ENCODE measurements at places on chromosomes 7 and 10.

- DNase-seq, result no peak
Measured at GRCh38 chr10:34503704-34504103, 311.4 kb downstream of the PARD3 start.

GRCh38 chr7:2488681-2489080 is 12.5 kb upstream of the GRIFIN start:
- no peak for DNase-seq

- DNase-seq, result no peak
Measured at GRCh38 chr7:111992601-111993000, 213.6 kb downstream of the DOCK4 start.

DNA sequence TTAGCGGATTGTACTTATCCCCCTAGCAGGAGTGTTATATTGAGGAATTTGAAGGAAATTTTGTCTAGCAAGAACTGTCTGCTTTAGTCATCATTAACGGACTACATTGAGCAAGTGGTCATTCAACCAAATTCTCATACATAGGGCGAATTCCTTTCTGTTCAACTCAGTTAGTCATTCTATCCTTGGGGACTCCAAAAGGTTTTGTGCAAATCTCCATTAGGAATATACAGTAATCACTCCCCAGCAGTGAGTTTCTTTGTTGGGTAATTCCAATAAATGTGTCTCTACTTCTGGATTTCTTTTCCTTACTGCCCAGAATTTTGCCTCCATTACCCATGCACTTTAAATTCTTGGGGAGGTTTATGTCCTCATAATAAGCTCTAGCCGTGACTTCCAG is 51.1 kb downstream of the EPDR1 start:
- no peak for DNase-seq

DNA sequence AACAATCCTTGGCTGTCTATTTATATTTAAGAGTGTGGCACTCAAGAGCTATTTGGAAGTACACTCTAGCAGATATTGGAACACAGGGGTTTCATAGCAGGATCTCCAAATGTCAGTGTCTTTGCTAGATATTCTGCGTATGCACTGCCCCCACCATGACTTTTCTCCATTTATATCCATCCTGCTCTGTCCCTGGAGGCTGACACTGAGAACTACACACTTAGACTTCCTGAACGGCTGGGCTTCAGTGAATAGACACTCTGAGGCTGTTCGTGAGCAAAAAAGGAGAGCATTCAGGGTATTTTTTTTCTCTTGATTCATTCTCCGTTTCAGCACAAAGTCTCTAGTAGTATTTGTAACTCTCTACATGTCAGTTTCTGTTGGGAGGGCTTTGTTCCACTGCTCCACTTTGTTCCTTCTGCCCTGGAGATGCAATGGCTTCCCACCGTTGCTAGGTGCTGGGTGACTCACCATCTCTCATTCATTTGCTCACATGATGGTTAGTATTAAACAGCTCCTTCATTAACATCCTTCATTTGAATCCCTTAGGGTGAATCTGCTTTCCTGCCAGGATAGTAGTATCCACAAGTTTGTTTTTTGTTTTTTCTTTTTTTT is 155.9 kb upstream of the SLC13A1 start:
- no peak for DNase-seq

- no peak for DNase-seq
Measured at GRCh38 chr7:1559626-1560590, 3.9 kb upstream of the TMEM184A start.

DNA sequence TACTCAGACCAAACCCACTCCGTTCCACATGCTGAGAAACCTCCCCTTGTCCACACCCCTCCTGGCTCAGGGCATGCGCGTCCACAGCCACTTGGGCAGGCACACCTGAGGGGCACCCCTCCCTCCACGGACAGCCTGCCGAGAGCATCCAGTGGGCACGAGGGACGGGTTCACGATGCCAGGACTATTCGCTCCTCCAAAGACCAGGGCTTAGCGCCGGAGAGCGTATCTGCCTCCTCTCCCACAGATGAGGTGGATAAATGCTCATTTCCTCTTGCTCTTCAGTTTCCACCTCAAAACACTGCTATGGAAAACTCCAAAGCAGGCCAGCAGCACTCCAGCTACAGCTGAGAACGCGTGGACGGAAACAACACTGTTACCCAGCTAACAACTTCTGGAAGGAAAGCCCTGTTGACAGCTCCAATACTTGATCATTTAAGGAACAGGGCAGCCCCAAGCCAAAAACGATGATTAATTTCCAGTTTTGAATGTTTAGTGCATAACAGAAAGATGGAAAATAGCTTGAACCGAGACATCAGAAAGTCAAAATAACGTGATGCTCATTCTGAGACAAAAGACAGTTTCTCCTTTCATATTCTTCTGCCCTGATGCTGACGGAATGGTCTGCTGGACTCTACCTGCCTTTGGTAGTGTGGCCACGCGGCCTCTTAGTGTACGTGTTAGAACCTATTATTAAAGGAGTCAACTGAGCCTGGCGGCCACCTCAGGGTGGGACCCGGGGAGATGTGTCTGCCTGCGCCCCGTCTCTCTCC is 204.7 kb downstream of the DNAJB6 start:
- no peak for DNase-seq

DNA sequence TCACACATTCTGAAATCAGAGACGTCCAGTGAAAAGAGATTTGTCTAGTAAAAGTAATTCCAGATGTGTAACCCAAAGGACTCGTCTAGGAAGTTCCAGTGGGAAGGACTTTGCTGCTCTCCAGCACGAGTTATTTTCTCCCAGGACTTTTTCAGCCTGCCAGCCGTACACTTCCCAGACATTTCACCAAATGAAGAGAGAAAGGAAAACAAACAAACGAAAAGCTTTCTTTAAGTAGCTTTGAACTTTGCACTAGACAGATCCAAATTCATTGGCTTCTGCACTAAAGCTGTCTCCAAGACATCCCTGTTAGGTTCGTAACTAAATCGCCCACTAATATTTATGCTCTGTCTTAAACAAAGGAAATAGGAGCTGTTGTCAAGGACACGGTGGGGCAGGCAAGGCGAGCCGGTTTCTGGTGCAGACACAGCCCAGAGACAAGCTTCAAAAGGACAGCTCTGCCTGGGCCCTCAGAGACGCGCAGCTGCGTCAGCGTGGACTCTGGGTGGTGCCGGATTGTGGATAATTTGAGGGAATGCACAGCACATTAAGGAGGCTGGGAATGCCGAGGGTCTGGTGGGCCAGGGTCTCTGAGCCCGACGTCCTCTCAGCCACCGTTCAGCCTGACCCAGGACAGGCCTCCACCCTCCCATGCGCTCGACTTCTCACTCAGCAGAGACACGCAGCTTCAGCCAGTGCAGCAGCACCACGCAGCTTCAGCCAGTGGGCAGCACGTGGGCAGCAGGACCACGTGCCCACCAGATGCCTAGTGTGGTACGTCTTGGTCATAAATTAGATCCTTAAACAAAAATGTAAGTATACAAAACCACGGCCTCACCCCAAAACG is 64.1 kb upstream of the INSIG1 start:
- DNase-seq, result no peak

GRCh38 chr7:114209968-114210367 is 204.6 kb upstream of the FOXP2 start:
- DNase-seq, result no peak

- DNase-seq, result no peak
Measured at GRCh38 chr7:133026210-133026859, 55.6 kb downstream of the CHCHD3 start.

DNA sequence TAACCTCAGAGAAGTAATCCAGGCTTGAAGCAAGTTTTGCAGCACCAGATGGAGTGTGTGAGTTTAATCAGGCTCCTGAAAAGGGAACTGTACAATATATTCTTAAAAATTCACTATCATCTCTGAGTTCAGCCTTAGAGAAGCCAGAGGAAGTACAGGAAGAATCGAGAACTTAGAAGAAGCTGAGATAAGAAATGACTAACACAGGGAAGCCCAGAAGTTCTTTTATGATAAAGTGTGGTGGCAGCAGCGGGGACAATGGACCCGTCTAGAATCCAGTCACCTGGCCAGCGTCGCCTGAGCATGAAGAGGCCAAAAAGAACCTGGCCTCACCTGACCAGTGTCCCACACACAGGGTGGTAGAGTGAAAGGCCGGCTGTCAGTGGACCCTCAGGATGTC is 161.0 kb downstream of the USP6NL start:
- DNase-seq, result no peak

GRCh38 chr7:70131817-70132216 is 533.5 kb downstream of the AUTS2 start:
- no peak for DNase-seq

DNA sequence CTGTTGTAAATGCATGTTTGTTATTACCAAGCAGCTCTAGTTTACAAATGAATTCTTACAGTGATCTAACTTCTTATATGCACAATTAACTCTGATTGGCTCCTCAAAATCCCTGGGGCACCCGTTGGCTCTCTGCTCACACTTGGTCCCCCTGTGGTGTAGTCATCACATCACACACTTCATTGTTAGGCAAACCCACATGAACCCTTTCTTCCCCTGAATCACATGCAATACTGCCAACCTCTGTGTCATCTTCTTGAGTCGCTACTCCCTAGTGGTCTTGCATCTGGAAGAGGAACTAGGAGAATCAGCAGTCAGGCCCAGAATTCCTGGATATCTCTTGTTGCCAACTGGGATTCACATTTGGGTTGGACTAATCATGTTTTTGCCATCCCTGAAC is 73.1 kb downstream of the CD36 start:
- DNase-seq, result no peak

DNA sequence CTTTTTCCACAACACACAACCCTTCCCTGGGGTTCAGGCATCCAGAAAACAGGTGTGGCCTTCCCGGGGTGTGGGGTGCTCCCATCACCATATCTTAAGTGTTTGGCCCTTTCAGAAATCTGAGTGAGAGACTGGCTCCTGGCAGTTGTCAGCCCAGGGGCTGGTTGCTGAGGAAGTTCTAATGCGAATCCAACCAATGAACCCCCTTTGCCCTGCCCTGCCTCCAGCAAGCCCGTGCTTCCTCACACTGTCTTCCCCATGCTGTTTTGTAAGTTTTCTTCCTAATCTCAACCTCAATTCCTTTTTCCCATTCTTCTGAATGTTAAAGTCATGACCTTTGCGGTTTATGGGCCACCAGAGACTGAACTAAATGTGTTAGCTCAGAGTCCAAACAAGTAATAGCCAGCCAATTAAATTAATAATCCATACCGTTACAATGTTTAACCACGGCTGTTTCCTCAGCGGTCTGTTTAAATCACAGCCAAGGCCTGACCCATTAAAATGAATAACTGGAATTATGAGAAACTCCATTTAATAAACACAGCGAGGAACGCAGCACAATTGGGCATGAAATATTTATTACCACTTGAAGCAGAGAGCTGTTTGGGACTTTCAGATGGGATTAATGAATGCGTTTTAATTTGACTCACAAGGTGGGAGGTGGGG is 90.9 kb upstream of the TCF7L2 start:
- no peak for DNase-seq

GRCh38 chr7:12851142-12851541 is 163.7 kb downstream of the ARL4A start:
- DNase-seq, result no peak

- no peak for DNase-seq
Measured at GRCh38 chr10:61299156-61299555, 154.0 kb downstream of the TMEM26 start.

DNA sequence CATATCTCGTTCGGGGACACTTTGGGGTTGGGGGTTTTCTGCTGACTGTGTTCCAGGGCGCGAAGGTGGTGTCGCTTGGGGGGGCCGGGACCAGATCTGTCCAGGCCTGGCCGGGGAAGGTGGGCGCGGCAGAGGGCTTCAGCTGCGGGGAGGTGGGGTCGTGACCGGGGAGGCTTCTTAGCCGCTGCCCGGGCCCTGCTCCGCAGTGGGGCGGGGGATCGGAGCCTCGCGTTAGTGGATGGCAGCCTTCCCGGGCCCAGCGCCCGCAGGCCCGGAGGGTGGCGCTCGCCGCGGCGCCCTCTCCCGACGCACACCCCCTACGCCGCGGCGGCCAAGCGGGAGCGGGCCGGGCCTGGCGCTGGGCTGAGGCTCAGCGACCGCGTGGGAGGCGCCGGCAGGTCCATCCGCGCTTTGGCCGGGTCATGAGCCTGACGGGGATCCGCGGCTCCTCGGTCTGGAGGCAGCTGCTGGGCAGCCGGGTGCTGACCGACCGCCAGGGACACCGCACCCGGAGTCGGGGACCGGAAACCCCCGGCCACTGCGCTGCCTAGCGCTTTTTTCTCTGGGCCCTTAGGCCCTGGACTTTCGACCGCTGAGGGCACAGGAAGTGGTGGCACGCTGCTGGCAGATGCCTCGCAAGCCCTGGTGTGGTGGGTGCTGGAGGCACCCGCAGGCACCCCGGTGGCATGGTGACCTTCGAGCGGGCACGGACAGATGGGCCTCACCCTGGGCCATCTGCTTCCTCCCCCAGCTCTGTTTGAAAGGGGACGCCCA is 1.2 kb downstream of the AGAP3 start:
- DNase-seq, result peak; percentile 80

- no peak for DNase-seq
Measured at GRCh38 chr7:123039269-123039668, 43.8 kb upstream of the TAS2R16 start.

DNA sequence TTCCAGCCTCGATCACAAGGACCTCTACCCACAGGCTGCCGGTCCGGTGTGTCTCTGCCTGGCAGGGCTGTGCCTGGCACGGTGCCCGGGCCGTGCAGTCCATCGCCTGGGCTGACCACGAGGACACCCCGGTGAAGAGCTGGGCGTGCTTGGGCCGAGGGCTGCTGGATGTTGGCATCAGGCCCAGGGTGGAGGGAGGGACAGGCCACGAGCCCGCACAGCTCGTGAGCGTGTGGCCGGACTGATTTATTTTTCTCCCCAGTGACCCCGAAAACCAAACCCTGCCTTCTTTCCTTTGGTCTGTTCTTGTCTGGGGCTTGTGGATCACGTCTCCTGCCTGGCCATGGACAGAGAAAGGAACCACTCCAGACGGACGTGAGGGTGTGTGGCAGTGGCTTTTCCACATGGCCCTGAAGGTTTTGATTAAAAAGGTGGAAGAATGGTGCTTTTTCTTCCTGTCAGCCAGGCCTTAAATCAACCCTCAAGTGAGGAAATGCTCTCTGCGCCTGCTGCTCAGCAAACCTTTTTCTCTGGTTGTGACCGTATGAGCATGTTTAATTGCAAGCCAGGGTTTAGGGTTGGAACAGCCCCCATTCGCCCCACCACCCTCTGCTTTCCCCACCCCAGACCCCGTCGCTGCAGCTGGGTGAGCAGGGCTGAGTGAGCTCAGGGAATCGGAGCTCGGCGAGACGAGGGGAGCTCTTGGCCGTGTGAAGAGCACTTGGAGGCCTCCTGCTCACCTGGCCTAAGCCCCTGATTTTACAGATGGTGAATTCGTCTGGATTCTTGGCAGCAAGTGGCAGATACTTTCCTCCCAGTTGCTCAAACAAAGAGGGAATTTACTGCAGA is 130.1 kb downstream of the RGS10 start:
- no peak for DNase-seq

GRCh38 chr7:101210143-101210542 is 7.2 kb downstream of the PLOD3 start:
- no peak for DNase-seq

- peak; percentile 73 for DNase-seq
Measured at GRCh38 chr7:131859147-131859821, 302.9 kb upstream of the PODXL start.

GRCh38 chr7:155230169-155230593 is 67.5 kb upstream of the INSIG1 start:
- DNase-seq, result no peak
